Lung microvascular endothelial cell (primary cell): ENCODE measurements at places on chromosomes 1 and 21. TPM values are rescaled to one million over a fixed set of nuclear protein-coding genes. Genes with fewer than 3 reads are reported as not detected.

Gene S100A2
- total RNA-seq: 0.79 and 1.7 TPM in 2 replicates

Gene KRTAP19-1
- total RNA-seq: not detected in 2 replicates

Gene MYBPH
- total RNA-seq: not detected in 2 replicates

Gene ZNF593OS
- not detected in 2 replicates for total RNA-seq

Gene S100A7
- total RNA-seq: not detected in 2 replicates

Gene DENND2D
- 0.65 and 1.4 TPM in 2 replicates for total RNA-seq

Gene RORC
- not detected in 2 replicates for total RNA-seq

Gene CFAP107
- total RNA-seq: not detected in 2 replicates

Gene SLC5A9
- total RNA-seq: under 0.01 and 0.22 TPM in 2 replicates
